ENCODE measurements at places on chromosomes 4 and X.
A peak's percentile ranks its signal among the peaks of the same experiment; 100 is the strongest.

DNA sequence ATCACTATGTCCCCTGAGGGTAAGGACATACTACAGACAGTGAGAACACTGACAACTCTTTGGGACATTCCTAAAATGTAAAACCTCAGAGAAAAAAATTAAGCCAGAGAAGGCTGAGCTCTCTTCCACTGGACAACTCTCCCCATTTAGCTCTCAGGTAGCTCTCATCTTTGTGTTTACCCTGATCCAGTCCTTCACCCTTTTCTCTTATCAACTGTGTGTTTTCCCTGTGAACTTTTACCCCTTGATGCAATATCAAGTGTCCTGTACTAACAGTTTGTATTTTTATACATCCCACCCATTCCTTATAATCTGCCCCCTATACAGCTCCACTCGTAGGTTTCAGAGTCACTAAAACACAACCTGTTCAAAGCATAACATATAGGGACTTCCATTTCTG is 182.6 kb downstream of the STIM2 start:
- DNase-seq, result no peak

- DNase-seq, result no peak
Measured at GRCh38 chr4:93719552-93719951, 109.0 kb upstream of the ATOH1 start.

GRCh38 chr4:11589676-11590075 is 161.0 kb upstream of the HS3ST1 start:
- no peak for DNase-seq

- DNase-seq, result no peak
Measured at GRCh38 chr4:124564121-124564520, 148.4 kb downstream of the ANKRD50 start.

DNA sequence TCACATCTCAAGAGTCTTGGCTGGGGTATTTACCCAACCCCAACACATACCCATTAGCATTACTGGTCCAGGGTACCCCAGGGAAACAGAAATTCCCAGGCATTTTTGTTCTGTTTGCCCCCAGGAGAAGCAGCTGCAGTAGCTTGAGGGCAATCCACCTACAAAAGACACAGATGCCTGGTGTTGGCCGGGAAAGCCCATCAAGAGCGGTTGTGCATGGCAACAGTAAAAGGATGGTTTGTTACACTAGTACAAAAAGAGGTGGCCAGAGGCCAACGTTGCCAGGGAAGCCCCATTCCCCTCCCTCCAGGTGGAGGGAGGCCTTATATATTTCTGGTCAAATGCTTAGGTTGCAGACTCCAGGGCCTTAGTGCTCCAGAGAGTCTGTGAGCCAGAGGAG is 637.8 kb downstream of the BCOR start:
- DNase-seq, result no peak

- DNase-seq, result no peak
Measured at GRCh38 chrX:124518885-124519284, 172.5 kb downstream of the SH2D1A start.

GRCh38 chrX:121146059-121146628 is 98.7 kb downstream of the GLUD2 start:
- DNase-seq, result no peak

GRCh38 chr4:77398256-77398655 is 207.4 kb upstream of the CXCL13 start:
- no peak for DNase-seq

DNA sequence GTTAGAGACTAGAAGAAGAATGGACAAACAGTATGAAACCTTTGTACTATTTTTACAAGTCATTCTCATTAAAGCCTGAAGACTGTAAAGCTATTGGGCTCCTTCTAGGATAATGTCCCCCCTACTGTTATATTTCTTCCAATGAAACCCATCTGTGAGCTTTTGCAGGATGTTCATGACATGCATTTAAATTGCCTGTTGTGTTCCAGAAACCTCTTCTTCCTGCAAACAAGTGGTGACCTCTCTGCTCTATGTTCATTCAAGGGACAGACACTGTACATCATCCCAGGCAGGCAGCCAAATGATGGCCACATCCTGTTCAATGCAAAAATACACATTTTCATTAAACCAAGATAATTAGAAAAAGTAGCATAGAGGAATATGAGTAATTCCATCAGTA is 128.0 kb downstream of the C4orf33 start:
- DNase-seq, result no peak

DNA sequence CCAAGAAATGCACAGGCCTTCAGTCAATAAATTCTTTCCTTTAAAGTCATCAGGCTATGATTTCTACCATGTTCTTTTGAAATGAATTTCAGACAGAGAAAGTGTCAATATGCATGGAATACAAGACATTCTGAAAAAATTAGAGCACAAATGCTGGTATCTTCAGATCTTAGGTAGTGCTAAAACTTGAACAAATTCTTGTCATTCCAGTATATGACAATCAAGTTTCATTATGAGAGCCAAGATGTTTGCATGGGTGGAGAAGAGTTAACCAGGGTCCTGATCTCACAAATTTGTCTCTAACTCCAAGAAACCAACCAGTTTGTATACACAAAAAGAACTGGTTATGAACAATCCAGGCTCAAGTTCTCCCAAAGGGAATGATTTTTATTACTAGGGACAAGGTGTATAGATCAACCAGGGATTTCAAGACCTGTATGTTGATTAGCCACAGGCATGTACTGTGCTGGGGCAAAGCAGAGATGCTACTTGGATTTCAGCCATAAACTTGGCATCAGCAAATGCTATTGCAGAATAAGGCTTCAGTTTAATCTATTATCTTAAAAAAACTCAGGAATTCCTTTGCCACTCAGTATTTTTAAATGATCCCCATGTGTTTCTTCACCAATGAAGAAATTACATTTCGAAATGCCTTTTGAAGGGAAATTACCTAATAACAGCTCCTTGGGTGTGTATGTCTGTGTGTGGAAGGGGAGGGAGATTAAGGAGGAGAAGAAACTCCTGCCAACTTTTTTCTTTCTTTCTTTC is 69.7 kb downstream of the FANCB start:
- no peak for DNase-seq

DNA sequence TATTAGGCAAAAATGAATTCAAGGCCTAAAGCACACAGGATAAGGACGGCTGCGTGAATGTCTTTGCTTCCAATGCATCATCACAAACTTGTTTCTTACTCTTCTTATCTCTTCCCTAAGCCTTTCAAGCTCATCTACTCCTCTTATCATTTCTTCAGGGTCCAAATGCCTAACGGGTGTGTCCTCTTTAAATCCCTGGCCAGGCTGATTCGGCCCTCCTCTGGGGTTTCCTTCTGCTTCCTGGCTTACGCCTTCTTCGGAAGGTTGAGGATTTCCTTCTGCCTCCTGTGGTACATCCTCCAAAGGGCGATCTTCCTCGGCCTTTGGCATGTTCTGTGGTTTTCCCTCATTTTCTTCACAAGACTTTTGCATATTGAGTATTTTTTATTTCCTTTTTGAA is 1.3 kb downstream of the TCEAL8 start:
- no peak for DNase-seq

- DNase-seq, result no peak
Measured at GRCh38 chrX:72080150-72080549, 51.6 kb downstream of the RTL5 start.

DNA sequence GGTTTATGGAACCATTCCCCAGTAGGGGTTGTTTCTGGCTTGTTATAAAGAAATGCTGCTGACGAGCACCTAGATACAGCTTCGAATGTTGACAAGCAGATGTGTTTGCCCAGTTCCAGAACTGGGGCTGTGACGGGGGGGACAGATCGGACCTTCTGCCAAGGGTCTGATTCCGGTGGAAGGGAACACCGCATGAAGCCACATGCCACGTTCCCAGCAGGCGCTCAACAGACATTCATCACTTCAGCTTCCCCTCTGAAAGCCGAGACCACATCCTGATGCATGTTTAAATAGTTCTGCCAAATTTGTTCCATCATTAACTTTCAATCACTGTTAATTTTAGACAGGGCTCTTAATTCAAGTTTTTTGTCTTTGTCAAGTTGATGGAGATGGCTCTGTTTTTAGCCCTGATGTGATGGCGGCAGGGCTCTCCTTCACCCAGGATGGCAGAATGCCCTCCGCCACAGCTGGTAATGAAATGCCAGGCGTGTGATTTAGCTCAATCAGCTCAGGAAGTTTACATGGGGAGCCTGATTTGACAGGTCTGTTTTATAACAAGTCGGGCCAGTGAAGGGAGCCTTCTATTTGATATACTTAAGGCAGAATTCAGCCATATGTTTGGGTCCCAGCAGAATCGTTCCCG is 57.4 kb downstream of the PSAPL1 start:
- no peak for DNase-seq

DNA sequence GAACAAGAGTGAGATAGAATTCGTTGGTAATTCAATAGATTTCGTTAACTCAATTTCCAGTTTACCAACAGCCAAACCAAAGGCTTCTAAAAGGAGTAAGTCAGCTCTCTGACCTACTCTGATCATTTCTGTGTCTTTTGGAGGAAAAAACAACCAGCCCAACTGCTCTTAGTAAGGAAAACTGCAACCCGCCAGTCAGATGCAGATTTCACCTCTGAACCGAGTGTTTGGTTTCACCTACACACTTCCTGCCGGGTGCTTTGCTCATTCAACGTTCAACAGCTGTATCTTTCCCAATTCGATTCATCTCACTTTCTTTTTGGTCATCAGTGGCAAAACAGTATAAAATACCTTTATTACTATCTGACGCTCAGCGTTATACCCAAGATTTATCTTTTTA is 24.5 kb downstream of the TMSB4X start:
- DNase-seq, result peak; percentile 66

DNA sequence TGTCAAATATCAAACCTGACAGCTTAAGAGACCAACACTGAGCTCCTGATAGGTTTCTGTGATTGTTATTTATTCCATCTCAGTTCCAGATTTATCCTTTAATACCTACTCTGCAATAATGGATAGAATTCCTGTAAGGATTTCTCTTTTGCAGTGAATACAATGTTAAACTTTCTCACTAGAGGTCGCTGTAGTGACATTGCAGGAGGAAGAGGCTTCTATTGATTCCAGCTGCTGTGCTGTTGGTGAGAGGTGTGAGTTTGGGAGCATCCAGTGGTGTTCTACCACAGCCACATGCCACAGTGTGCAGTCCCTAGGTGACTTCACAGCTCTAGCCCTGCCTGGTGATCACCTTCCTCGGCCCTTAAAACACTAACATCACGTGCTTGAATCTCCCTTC is 34.6 kb upstream of the DCAF8L2 start:
- no peak for DNase-seq

- peak; percentile 30 for DNase-seq
Measured at GRCh38 chrX:48696909-48697727, 584 bp downstream of the SUV39H1 start.

DNA sequence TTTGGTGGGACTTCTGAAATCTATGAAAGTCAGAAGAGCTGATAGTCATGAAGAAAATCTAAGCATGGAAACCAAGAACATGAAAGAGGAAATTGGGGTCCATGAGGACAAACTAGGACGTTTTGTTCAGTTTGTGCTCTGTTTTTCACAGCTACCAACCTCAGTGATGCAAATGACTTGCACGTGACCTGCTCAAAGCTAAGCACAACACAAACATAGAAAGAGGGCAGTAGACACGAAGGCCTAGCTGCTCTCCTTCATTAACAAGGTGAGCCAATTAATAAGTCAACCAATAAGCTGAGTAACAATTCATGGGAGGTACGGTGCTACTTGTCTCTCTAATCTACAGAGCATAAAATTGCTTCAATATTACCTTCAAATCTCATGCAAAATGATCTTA is 684.1 kb downstream of the TRAM1L1 start:
- no peak for DNase-seq

GRCh38 chr4:5783486-5783885 is 72.5 kb downstream of the EVC start:
- no peak for DNase-seq

DNA sequence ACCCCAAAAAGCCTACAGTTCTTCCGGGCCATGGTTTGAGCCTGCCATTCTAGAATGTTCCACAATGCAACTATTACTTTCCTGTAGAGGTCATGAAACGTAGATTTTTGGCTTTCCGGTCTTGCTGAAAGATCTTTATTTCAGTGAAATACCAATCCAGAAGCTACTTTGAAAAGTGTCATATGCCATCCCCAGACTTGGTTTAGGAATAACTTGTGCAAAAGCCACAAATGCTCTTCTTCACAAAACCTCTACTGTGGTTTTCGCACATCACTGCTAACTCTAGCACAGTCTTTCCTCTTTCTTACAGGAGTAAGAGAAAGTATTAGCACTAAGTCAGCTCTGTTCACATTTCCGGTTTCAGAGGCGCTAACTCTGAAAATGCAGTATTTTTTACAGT is 12.7 kb upstream of the CD40LG start:
- no peak for DNase-seq

DNA sequence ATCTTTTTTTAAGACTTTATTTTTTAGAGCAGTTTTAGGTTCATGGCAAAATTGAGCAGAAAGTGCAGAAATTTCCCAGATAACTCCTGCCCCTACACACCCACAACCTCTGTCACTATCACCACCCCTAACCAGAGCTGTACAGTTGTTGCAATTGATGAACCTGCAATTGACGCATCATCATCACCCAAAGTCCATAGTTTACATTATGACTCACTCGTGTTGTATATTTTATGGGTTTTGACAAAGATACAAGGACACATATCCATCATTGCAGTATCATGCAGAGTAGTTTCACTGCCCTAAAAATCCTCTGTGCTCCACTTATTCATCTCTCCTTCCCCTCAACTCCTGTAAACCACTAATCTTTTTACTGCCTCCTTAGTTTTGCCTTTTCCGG is 34.5 kb upstream of the WAS start:
- DNase-seq, result no peak

DNA sequence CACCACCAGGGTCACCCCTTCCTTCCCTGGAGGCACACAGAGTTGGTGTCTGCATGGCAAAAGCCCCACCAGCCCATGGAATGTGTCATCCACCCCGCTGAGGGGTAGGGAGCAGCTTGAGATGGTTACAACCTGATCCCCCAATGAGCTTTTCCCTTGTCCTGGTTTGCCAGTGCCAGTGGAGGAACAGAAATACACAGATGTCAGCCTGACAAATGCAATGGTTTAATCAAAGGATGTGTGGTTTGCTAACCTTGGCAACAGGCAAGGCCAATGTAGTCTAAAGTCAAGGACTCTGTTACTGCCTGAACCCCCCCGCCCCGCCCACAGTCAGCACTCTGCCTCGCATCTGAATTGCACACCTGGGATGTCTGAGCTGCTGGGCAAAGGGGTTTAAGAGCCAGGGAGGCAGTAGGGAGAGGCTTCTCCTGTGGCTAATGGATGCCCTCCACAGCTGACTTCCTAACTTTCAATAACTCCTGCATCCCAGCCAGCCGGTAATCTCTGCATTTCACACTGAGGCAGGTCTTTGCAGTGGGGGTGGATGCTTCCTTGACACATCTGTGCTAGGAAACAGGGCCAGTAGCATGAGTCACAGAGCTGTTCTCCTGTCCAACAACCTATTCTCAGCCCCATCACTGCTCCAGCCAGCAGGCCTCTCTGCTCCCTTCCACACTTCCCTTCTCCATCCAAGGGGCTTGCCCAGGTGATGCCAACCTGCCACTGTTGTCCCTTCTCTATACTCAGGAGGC is 137.5 kb downstream of the AMMECR1 start:
- DNase-seq, result no peak

DNA sequence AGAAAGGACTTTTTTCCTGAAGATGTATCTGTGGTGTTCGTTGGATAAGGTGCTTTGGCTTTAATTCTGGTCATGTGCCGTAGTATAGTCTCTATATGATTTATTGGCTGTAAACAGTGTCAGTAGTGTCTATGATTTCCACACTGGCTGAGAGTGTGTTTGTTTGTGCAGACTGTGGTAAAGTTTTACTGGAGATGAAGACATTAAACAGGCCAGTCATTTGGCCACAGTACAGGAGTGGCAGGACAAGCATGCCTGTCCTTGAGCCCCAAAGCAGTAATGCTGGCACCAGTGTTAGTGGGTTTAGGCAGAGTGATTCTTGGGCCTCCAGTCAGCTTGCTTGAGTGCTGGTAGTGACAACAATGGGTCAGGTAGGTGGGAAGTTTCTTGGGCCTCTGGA is 1023.9 kb upstream of the GRID2 start:
- DNase-seq, result no peak
